GM04504 (cell line): ENCODE measurements at places on chromosomes 3 and 15.
A peak's percentile ranks its signal among the peaks of the same experiment; 100 is the strongest.

DNA sequence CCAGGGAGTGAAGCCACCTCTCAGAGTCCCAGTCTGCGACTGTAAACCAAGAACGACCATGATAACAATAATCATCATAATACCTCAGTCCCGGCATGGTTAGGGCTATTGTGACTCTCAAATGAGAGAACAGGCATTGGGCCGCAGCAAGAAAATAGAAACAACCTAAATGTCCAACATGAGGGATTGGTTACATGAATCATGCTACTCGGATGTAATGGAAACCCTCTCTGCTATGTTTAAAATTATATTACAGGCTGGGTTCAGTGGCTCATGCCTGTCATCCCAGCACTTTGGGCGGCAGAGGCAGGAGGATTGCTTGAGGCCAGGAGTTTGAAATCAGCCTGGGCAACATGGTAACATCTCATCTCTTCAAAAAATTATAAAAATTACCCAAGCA is 2.8 kb downstream of the CPN2 start:
- no peak for DNase-seq

DNA sequence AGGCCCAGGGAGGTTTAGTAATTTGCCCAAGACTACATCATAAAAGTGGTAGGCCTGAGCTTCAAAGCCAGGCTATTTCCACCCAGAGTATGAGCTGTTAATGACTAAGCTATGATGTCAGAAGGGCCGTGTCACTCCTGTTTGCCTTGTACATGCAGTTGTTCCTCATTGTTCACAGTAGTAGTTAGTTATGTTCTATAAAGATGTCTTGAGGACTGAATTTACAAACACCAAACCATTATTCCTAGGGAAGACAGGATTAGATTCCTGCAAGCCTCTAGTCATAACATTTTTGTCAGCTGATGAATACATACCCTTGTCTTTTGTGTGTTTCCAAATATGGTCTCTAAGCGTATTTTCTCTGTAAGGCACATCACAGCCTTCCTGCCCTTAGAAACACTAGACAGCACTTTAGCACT is 20.9 kb upstream of the LARS2 start:
- DNase-seq: peak; percentile 79

DNA sequence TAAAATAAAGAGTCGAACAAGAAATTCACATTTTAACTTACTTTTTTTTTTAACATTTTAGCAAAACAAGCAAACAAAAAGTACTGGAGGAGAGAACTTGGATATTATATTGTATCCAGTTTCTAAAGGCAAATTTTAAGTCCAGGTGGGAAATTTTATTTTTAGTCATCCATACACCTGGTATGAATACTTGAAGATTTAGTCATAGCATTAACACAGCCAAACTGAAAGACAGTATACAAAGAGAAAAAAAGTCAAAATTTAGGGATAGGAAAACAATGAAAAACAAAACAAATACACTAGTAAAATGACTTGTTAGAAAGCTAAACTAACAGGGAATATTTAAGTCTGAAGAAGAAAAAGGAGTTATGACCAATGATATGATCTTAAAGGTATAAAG is 69.1 kb downstream of the PROS1 start:
- DNase-seq: no peak

GRCh38 chr3:194301730-194302129 is 49.4 kb downstream of the CPN2 start:
- DNase-seq: no peak

- DNase-seq: peak; percentile 91
These were observed 553 bp downstream of the TMEM43 start for GRCh38 chr3:14125193-14126016.

DNA sequence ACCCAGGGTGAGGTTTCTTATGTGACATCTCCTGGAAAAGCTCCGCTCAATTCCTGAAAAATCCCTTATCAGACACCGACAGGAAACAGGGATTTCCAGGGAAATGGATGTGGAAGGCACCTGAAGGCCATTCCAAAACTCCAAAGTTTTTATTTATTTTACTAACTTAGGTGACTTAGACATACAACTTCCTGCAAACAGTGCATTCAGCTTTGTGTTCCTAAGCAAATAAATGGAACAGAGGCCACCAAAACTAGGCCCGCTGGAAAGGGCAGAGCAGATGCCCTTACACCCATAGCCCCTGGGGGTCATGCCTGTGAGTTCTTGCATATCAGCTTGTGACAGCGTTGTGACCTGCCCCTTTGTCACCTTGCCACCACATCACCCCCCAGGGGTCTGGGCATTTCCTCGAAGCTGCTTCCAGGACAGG is 239.4 kb downstream of the XXYLT1 start:
- no peak for DNase-seq

DNA sequence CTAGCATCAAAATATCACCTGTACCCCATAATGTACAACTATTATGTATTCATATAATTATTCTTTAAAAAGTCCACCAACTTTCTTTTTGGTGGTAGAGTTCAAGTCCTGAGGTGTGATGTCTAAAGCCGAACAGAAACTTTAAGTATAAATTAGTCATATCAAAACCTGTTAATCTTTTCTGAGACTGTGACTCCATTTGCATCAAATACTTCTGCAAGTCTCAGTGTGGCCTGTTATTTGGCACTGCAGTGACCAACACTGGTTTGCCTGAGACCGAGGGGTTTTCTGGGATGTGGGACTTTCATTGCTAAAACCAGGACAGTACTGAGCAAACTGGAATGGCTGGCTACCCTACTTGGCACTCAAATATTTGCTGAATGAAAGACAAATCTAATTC is 7.3 kb downstream of the NGLY1 start:
- no peak for DNase-seq

- DNase-seq: peak; percentile 42
These were observed 1.0 kb downstream of the C15orf61 start for GRCh38 chr15:67521783-67522568.

DNA sequence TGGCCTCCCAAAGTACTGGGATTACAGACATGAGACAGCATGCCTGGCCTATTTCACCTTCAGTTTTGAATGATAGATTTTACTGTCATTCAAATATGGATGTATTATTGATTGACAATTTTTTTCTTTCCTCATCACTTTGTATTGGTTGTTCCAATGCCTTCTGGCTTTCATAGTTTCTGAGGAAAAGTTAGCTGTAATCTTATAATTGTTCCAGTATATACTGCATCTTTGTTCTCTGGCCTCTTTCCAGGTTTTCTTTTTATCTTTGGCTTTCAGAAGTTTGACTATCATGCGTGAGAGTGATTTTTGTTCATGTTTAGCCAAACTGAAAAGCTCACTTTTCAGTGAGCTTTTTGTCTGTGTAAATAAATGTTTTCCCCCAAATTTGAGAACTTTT is 157.1 kb downstream of the RSRC1 start:
- DNase-seq: no peak

DNA sequence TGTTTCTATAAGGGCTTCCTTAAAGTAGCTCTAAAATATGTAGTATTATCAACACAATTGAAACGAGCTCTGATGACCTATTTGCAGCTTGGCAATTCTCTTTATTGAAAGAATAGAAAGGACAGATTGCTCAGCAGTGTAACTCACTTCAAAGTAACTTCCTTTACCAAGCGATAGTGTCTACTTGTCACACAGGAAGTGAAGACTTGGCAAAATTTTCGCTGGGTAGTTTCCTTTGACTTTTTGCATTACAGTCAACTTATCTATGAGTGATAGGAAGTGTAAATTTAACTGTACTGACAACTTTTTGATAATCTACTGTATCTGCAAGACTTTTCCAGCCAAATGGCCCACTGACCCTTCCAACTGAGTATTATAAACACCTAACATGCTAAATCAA is 22.8 kb downstream of the SLC9A9 start:
- DNase-seq: no peak

DNA sequence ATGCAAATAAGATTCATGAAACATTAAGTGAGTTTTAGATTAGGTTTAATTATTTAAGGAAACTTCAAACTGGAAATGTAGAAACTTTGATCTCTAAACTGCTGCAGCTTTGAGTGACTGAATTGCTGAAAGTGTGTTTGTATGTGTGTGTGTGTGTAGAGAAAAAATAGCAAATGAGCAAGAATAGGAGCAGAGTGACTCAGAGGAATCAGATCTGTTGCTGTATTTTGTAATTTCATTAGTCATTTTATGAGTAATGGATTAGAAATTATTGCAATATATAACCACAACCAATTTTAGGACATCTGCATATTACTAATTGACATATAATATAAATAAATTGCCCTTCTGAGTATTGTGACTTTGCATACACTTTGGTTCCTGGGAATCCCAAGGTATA is 52.8 kb upstream of the SLC9A9 start:
- peak; percentile 30 for DNase-seq

- no peak for DNase-seq
These were observed 291.9 kb downstream of the TIGIT start for GRCh38 chr3:114585687-114586086.

DNA sequence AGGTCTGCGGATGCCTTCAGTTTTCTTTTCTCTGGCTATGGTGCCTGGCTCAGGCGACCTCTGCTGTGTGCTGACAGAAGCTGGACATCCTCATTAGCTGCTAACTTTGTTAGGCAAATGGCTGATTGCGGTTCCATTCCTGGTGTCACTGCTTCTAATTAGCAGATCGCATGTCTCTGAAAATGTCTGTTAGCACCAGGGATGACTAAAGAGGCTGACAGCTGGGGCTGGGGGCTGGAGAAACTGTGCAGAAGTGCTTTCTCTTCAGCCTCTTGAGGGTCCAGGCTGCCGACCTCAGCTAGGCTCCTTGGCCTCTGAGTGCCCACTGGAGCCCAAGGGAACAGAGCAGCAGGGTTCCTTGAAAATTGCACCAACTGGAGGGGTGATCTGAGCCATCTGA is 39.3 kb downstream of the CHCHD6 start:
- DNase-seq: no peak

DNA sequence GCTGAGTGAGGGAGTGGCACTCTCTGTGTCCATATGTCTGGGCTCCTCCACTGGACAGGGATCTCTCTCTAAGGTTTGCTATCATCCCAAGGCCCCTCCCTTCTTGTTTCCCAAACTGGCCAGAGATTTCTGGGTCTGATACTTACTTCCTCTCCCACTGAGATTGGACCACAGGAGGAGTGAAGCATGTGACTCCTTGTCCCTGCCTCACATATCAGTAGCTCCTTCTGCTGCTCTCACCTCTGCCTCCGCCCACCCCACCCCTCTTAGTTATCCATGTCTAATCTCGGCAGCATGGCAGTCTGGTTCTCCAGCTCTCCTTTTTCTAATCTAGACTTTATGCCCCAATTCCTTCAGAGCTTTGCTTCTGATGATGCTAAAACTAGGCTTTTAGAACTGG is 223.1 kb downstream of the RPLP1 start:
- no peak for DNase-seq

DNA sequence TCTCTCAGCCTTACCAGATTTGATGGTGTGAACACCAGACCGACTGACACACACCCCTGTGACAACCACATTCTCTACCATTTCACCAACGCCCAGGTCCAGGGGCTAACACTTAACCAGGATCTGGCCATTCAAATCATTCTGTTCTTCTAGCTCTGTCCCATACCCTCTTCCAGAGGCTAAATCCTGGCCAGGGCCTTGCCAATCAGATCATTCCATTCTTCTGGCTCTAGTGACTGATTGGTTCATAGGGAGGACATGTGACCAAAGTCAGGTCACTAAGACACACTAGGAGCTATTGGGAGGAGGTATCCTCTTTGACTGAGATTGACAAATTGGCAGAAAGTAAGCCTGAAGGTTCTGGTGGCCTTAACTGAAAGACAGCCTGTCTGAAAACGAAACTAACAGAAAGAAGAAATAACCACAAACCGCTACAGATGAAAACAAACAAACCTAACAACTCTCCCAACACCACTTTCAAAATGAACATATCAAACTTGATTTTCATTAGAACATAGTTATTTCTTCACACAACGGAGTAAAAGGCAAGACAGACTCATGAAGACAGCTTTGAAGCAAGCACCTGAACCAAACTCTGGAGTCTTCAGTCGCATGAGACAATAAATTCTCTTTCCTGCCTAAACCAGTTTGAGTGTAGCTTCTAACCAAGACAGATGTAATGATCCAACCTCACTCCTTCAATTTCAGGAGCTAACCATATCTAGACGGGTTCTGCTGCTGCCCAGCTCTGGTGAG is 68.5 kb downstream of the TRANK1 start:
- DNase-seq: no peak

DNA sequence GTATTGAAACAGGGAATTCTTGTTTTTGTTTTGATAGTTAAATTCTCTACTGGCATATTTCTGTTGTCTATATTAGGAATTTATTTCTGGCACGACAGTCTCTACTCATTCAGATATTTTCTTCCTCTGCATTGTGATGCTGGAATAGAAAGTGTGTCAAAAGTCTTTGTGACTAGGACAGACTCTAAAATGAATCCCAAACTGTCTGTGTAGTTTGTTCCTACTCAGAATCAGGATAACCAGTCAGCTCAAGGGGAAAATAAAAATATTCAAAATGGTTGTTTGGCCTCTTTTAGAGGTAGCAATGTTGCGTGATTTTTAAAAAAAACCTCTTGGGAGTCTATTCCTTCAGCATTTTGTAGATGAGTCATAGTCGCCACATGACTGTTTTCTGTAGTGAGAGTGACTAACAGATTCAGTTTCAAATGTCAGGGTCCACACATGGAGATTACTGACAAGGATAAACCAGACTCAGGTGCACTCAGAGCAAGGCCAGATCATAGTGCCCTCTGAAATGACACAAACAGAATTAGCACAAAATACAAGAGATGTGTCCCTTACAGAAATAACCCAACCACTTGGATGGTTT is 13.1 kb downstream of the SLC7A14 start:
- DNase-seq: peak; percentile 60

DNA sequence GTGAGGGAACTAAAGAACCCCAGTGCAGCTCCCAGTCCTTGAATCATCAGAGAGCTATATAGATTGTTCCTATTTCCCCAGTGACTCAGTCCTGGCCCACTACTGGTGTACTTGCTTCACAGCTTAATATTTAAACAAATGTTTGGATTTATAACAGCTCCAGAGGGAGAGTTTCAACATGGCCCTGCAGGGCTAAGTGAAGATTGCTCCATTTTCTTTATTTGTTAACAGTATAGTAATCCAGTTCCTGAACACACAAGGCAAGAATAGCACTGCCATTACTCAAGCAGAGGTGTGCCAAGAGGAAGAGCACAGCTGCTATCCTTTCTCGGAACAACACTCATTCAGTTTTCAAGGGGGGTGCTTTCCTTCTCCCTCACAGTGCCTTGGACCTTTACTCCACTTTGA is 6.5 kb downstream of the SQOR start:
- peak; percentile 90 for DNase-seq

DNA sequence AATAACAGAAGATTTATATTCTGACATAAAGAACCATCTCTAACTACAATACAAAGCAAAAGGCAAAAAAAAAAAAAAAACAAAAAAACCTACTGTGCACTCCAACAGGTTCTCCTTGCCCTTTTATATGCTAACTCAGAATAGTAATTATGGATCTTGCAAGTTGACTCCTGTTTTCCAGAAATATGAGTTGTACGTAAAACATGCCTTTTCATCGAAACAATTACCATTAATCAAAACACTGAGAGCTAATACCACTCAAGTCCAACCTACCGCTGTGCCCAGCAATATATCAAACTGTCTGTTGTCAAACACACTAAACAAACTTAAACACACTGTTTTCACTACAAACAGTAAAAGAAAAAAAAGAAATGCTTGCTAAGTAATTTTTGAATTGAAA is 389.8 kb downstream of the TBC1D5 start:
- DNase-seq: no peak
